ENCODE measurements at places on chromosomes 2 and 18.

DNA sequence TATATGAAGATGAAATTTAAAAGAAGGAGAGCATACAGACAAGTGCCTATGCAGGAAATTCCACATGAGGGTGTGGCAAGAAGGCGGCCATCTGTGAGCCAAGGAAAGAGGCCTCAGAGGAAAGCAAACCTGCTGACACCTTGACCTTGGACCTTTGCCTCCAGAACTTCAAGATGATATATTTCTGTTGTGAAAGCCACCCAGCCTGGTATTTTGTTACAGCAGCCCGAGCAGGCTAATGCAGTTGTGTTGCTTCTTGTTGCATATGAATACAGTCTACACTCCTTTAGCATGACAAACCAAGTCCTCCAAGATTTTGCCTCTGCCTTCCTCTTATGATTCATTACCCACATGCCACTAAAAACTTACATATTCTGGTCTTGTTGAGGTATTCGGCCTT lies 374.8 kb upstream of the TRIB2 start:
- DNase-seq, result no peak

DNA sequence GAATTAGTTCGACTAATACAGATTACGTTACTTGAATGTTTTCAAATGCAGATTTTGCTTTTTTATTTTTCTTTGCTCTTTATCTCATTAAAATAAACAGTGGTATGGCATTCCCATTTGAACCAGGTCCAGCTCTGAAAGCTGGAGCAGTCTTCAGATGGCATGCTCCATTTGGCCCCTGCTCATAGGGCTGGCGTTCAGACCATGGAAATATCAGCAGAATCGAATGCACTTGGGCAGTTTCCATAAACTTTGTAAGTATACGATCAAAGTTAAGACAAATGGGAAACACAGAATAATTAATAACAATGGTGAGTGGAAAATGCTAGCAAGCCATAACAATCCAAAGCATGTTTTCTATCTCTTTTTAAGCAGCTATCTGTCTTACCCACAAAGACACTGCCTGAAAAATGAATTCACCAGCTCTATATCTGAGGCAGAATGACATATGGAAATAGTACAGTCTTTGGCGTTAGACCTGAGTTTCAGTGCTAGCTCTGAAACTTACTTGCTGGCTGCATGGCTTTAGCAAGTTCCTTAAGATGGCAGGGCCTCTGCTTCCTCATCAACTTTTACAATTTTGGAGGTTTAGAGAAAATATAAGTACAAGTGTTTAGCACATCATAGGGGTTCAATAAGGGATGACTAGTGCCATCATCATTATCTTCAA lies 131.6 kb downstream of the BCL2 start:
- no peak for DNase-seq

DNA sequence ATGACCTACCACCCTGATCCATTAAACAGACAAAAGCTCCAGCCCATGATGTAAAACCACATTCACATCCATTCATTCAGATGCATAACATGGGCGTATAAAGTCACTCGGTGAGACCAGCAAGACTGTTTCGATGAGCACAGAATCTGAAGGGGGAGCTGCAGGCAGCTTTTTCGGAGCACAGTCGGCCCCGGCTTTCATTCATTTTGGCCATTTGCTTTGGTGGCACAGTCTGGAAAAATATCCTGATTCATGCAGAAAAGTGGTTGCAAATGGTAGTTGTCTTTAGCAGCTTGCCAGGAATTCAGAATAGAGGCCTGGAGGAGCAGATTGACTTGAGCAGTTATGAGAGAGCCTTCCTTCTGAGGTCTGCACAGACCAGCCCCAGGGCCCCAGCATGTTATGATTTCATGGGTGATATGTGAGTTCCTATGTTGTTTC lies 11.2 kb downstream of the ARID5A start:
- DNase-seq, result no peak

DNA sequence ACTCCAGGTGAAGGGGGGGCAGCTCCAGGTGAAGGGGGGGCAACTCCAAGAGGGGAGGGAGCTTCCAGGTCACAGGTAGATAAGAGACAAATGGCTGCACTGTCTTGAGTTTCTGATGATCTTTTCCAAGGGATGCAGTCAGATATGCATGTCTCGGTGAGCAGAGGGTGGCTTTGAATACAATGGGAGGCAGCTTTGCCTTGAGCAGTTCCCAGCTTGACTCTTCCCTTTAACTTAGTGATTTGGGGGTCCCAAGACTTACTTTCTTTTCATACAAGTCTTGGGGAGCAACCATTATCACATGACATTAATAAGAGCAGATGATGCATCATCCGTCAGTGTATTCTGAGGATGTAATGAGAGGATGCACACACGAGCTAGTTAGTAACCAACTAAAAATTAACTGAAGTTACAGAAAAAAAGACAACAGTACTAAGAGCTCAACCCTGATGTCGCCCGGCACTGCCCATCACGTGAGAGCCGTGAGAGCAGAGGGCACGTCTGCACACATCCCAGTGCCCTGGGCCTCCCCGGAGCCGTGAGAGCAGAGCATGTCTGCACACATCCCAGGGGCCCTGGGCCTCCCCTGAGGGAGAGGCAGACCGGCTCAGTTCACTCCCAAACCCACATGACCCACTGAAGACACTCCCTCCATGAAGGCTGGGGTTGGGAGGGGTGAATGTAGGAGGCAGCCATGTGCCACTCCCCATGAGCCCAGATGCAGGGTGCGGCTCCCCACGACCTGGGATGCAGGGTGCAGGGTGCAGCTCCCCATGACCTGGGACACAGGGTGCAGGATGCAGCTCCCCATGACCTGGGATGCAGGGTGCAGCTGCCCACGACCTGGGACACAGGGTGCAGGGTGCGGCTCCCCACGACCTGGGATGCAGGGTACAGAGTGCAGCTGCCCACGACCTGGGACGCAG lies 39.4 kb downstream of the PXDN start:
- no peak for DNase-seq

DNA sequence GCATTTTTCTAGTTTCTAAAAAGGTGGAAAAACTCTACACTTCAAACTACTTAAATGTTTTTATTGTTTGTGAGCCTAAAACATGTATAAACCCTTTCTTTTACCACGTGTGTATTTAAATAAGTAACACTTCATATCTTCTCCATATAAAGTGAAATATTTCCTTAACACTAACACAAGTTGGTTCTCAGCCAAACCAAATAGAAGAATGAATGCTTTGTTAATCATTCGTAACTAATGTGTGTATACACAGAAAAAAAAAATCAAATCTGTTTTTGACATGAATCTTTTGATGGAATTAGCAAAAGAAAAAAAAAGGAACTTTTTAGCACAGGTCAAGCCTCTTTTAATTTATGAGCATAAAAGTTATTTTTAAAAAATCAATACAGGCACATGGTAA lies 89.3 kb downstream of the EHBP1 start:
- no peak for DNase-seq

- DNase-seq, result no peak
These were observed 426.1 kb downstream of the PARD3B start for GRCh38 chr2:204971206-204971907.
